Activated CD8-positive, alpha-beta memory T cell treated with anti-CD3 and anti-CD28 coated beads for 1 hour (primary cell): ENCODE measurements at places on chromosomes 6 and 20.

DNA sequence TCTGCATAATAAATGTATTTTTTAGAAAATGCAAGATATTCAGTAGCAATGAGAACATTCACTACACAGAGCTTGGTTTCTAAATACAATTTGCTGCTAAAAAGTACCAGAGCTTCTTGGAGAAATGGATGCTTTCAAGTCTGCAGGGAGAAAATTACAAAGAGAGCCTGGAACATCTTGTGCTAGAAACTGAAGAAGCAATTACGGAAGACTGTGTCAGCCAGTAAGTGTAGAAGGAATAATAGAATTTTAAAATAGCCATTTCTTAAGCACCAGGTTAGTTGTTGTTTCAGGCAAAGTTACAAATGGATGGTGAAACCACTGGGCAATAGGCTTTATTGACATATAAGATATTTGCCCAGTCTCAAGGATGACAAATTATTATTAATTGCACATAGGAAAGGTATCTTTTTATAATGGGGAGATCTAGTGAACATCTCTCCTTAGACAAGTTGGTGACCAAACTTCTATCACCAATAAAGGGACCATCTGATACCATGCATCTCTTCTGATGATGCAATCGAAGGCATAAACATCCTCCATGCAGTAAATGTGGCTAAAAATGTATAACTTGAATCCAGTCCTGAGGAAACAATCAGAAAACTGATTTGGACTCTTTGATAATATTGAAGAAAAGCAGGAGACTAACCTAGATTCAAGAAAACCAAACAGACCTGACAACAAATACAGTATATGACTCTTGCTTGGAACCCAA, 81.7 kb downstream of the ARHGAP18 start:
- DNase-seq = no peak

DNA sequence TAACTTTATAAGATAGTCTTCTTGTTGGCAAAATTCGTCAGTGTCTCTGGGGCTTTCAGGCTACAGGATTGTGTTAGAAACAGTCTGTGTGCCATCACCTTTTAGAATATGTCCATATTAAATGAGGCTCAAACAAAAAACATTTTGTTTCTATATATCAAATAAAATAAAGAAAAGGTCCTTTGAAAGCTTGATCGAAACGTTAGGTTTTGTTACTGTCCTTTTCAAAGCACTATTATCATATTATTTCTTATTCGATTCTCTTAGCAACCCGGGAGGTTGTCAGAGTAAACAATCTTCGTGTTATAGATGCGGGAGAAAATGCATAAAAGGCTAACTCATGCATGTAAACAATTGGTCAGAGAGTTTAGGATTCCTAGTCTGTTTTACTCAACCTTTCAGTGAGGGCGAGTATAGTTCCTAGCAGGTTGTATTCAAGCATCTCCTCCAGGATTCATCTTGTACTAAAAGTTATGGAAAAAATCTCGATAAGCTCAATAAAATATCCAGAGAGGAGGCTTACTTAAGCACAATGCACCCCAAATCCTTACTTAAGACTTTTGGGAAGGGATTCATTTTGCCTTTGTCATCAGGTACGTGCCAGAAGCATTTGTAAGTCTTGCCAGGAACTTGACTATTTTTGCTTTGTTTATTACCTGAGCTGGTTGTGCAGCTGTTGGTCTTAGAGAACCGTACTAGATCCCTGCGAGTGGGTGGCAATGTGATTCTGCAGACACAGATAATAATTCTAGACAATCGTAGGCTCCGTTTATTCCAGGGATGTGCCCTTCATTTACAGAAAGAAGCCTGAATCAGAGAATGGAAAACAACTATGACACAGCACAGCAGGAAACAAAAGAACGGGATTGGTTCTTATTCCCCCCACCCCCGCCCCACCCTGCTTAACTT, 159.6 kb upstream of the ZNF217 start:
- DNase-seq = no peak

- DNase-seq = no peak
These were observed 36.5 kb upstream of the HLA-G start for GRCh38 chr6:29791162-29791561.

GRCh38 chr6:111837641-111838500, 35.4 kb downstream of the FYN start:
- no peak for DNase-seq

DNA sequence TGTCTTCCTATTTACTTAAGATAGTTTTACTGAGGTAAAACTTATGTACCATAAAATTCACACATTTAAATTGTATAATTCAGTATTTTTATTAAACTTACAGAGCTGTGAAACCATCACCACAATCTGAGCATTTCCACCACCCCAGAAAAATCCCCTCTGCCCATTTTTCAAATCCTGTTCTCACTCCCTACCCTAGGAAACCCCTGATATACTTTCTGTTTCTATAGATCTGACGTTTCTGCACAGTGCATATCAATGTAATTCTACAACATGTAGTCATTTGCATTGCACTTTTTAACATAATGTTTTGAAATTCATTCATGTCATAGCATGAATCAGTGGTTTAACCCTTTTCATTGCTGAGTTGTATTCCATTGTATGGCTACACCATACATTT, 96.7 kb upstream of the OPRM1 start:
- no peak for DNase-seq

GRCh38 chr6:132568611-132569010, 1.5 kb upstream of the TAAR6 start:
- no peak for DNase-seq

GRCh38 chr6:155364844-155365437, 50.7 kb upstream of the TFB1M start:
- DNase-seq = no peak

GRCh38 chr6:157868835-157869234, 45.8 kb downstream of the SNX9 start:
- DNase-seq = no peak

GRCh38 chr6:78713564-78713963, 153.8 kb upstream of the IRAK1BP1 start:
- no peak for DNase-seq

DNA sequence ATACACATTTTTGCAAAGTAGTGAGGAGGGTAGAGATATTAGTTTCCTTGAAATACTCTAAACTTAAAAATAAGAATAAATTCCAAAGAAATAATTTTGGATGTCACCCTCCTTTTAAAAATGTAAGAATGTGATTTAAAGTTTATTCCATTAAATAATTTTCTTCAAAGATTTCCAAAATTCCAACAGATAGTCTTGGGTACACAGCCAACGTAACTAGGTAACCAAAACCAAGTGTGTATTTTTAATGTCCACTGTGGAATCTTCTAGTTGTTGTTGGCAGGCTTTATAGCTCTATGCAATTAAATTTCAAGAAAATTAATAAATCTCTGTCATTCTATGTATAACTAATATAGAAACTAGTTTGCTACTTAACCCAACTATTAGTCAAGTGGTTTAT, 101.3 kb downstream of the COL21A1 start:
- DNase-seq = no peak

GRCh38 chr20:36606158-36607066, 833 bp downstream of the RAB5IF start:
- no peak for DNase-seq

DNA sequence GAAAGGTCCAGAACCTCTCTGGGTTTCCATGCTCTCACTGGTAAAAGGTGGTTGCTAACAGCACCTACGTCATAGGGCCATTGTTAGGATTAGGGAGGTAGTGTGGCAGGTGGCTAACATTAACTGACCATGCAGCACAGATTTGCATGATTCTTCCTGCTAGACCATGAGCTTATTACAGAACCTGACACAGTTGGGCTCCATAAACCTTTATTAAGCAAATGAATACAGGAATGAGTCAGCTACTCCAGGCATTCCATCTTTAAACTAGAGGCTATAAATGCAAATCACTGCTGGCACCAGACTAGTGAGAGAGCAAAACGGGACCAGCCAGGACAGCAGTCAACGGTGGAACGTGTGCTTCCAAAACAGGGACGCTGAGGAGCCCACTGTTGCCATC, 440.1 kb downstream of the PTPRT start:
- no peak for DNase-seq

- no peak for DNase-seq
These were observed 41.1 kb upstream of the FANCE start for GRCh38 chr6:35411066-35411465.

GRCh38 chr6:83303426-83303825, 110.3 kb downstream of the RWDD2A start:
- DNase-seq = no peak

- no peak for DNase-seq
These were observed 339.0 kb upstream of the CITED2 start for GRCh38 chr6:139713424-139713823.

- DNase-seq = no peak
These were observed 59.4 kb upstream of the CITED2 start for GRCh38 chr6:139433631-139434419.

DNA sequence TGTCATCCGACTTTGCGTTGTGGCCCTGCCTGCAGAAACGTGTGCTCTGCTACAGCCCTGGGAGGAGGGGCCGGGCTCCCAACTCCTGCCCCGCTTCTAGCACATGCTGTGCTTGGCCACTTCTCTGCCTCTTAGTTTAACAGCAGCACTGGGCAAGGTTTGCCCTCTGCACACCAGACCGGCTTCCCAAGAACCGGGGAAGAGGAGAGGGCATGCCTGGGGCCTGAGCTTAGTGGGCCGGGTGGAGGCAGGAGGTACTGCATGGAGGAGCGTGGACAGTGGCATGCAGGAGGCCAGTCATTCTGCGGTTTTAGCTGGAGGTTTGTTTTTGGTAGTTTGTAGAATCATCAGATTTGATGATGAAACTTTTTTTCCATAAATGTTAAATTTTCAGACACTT, 45.5 kb downstream of the CEP43 start:
- no peak for DNase-seq

GRCh38 chr6:7121700-7122241, 14.0 kb downstream of the RREB1 start:
- no peak for DNase-seq

DNA sequence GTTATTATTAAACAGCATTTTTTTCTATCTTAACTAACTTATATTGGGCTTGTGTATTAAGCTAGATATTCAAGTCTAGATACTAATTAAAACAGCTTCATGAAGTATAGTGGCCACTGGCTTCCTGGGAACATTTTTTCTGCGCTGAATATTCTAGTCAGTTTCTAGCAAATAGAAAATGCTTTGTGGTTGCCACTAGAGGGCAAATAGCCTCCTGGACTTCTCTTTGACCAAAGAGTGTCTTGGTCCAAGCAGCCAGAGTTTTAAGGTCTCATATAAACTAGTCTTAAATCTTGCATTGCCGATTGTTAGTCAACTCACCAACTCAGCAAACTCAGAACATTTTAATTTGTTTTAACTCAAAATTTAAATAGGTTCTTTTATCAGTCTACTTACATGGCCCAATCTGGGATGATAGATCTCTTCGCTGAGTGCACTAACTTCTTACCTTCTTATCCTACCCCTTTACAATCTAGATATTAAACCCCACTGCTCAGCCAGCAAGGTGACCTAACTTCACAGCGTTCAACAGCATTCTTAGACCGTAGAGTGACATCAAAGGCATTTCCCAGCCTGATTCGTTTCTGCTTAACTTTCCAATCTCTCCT, 24.6 kb upstream of the ID4 start:
- DNase-seq = no peak

DNA sequence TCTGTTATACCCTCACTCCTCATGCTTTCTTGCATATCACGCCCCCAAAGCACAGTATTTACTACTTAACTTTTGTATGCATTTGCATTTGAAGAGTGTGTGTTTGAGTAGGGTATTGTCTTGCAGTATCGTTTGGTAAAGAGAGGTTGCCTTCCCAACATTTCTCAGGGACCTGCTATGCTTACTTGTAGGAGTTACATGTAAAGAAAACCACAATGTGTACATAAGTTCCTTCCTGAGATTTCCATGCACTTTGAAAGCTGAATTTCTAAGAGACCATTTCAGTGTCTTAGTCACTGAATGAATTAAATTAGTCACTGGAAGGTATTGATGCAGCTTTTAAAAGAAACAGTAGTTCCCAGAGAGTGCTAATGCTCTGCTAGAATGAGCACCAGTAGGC, 159.3 kb upstream of the LAMA2 start:
- DNase-seq = no peak

- DNase-seq = no peak
These were observed 792.0 kb upstream of the MAN1A1 start for GRCh38 chr6:120141601-120142000.

- DNase-seq = no peak
These were observed 83.7 kb downstream of the FYN start for GRCh38 chr6:111789598-111789997.

GRCh38 chr6:166745801-166746668, 119.0 kb upstream of the RPS6KA2 start:
- DNase-seq = no peak

- no peak for DNase-seq
These were observed 71.0 kb downstream of the JPH2 start for GRCh38 chr20:44115762-44116644.

DNA sequence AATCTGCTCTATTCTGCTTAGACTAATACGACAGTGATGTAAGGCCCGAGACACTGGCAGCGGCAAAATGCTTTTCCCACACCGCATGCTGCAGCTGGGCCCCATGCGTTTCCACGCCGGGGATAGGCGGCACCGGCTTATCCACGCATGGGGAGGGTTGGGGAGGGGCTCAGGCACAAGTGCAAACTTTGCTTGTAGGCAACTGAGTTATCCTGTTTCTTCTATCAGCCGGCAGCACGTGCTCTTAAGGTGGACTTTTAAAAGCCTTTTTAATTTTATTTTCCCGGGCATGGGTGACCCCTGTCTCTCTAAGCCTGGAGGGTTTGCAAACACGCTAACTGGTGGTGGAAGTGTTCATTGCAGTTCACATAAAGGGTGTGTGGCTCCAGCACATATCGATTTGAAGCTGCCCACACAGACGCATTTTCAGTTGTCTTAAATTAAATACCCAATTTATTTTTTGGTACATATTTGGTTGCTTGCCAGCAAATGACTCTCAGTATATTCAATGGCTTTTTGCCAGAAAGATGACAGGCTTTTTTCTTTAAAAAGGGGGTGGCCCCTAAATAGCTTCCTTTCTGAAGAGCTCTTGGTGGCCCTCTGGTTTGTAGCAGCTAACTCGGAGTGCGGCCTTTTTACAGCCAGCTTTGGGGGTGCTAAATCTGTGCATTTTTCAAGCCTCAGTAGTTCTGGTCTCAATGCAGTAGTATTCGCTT, 561.8 kb upstream of the AGPAT4 start:
- DNase-seq = no peak

GRCh38 chr6:117481926-117482239, 591 bp upstream of the DCBLD1 start:
- no peak for DNase-seq

GRCh38 chr6:5645328-5646290, 361.1 kb downstream of the NRN1 start:
- no peak for DNase-seq
